Left colon (tissue), 2 donors: ENCODE measurements at places on chromosomes 5 and 9.

DNA sequence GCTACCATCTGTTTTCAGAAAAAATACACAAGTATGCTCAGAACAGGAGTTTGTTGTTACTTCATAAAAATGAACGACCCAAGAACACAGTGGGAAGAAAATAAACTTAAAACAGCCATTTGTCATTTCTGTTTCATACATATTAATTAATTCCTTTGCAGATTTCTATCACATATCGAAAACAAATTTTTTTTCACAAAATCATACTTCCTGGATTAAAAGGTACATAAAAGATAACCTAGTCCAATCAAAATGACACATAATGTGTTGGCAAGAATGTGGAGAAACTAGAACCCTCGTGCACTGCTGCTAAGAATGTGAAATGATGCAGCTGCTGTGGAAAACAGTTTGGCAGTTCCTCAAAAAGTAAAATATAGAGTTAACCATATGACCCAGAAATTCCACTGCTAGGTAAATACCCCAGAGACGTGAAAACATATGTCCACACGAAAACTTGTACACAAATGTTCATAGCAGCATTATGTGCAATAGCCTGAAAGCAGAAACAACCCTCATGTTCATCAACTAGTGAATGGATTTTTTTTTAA, 46.0 kb downstream of the MYO10 start:
- DNase-seq = no peak

DNA sequence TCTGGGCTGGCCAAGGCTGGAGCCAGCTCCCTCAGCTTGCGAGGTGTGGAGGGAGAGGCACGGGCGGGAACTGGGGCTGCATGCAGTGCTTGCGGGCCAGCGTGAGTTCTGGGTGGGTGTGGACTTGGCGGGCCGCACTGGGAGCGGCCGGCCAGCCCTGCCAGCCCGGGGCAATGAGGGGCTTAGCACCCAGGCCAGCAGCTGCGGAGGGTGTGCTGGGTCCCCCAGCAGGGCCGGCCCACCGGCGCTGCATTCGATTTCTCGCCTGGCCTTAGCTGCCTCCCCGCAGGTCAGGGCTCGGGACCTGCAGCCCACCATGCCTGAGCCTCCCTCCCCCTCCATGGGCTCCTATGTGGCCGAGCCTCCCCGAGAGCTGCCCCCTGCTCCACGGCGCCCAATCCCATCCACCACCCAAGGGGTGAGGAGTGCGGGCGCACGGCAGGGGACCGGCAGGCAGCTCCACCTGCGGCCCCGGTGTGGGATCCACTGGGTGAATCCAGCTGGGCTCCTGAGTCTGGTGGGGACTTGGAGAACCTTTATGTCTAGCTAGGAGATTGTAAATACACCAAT, 302.6 kb upstream of the ADAMTS16 start:
- no peak for DNase-seq

GRCh38 chr5:163350083-163350482, 87.3 kb upstream of the CCNG1 start:
- no peak for DNase-seq

DNA sequence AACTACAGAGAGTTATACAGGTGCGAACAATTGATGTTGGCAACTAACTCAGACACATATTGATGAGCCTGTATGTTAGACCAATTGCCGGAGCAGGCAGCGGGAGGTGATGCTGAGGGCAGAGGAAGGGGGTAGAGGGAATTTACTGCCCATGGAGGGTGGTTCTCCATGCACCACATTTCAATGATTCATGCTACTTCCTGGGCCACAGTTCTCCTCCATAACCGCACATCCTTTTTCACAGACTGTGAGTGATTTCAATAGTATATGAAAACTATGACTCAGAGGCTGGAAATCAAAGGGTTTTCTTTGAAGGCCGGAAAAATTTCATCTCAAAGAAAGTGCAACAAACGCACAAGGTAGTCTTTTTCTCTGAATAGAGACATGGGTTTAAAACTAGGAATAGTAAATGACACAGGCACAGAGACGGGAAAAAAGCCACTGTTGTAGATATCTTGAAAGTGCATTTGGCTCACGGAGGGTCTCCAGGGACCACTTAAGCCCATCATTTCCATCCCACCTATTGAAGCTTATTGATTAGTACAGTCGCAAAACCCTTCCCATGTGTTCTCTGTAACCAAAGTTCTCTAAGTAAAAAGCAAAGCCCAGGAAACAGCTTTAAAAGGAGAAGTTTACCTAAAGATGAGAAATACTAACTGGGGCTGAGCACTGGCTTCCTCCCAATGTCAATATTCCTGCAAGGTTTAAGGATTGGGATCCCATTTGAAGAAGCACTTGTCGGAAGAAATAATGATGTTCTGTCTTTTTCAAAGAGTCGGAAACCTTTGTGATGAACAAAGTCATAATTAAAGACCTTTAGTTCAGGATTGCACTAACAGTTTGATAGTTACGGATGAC, 28.0 kb upstream of the ADAM19 start:
- no peak for DNase-seq

- DNase-seq = no peak
Measured at GRCh38 chr5:54794135-54794975, 191.0 kb downstream of the ESM1 start.

DNA sequence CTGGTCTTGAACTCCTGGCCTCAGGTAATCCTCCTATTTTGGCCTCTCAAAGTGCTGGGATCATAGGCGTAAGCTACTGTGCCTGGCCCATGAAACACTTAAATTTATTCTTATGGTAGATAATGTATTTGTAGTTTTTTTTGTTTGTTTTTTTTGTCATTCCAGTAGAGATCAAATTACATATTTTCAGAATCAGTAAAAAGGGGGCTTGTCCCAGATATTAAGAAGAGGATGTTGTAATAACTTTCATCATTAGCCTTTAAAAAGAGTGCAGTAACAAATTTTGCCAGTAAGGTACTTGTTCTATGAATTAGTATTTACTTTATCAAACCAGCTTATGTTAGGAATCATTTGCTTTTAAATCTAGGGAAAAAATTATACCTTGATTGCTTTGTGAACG, 42.6 kb downstream of the GAPVD1 start:
- DNase-seq = no peak

DNA sequence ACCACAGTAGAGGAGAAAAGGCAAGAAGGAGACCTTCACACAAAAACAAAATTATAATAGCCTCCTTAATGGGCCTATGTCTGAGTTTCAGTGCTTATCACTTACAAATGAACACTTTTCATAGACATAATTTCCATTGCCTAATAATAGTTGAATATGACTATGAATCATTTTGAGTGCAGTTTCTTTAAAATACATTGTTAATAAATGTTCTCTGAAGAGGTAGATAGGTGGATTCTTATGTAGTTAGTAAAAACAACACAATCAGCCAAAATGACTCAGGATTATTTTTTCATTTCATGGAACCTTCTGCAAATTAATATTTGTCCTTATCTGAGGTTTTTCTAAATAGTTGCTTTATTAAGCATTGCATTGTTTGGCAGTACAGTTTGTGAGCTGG, 45.6 kb downstream of the DAPK1 start:
- DNase-seq = no peak

GRCh38 chr5:135248801-135249231, 150.2 kb downstream of the MACROH2A1 start:
- DNase-seq = no peak

- DNase-seq = no peak
Measured at GRCh38 chr5:38921174-38921573, 75.4 kb downstream of the OSMR start.

DNA sequence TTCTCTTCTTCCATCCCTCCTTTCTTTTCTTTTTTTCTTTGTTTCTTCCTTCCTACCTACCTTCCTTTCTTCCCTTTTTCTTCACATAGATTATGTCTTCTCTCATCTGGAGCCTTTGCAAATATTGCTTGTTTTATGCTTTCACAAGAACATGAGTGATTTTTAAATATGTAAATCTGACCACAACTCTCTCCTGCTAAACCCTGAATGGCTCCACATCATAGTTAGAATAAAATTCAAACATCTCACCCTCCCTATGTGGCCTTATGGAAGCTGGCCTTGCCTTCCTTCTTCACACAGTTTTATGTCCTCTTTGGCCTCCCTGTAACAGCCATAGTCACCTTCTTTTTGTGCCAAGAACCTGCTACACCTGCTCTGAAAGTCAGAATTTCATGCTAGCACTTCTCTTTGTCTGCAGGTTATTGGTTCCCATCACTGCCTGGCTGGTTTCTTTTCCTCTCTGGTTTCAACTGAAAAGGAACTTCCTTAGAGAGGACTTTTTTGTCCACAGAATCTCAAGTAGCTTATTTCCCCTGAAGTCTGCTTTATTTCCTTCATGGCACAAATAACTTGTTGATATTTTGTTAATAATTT, 114.3 kb upstream of the TNC start:
- DNase-seq = no peak
